ENCODE measurements at places on chromosomes 1 and 21. TPM values are rescaled to one million over a fixed set of nuclear protein-coding genes. Genes with fewer than 3 reads are reported as not detected.

IFFO2 gene
- 15.8 TPM for total RNA-seq

FCRL4 gene
- total RNA-seq, result not detected

SPATA6 gene
- 2.1 TPM for total RNA-seq

S100A2 gene
- 17.0 TPM for total RNA-seq
